NCI-H2029 treated with DMSO at 0.1 percent for 48 hours (cell line): ENCODE measurements at places on chromosomes 7 and 10.

- DNase-seq, result no peak
These were observed 31.8 kb upstream of the RET start for GRCh38 chr10:43044961-43045621.

DNA sequence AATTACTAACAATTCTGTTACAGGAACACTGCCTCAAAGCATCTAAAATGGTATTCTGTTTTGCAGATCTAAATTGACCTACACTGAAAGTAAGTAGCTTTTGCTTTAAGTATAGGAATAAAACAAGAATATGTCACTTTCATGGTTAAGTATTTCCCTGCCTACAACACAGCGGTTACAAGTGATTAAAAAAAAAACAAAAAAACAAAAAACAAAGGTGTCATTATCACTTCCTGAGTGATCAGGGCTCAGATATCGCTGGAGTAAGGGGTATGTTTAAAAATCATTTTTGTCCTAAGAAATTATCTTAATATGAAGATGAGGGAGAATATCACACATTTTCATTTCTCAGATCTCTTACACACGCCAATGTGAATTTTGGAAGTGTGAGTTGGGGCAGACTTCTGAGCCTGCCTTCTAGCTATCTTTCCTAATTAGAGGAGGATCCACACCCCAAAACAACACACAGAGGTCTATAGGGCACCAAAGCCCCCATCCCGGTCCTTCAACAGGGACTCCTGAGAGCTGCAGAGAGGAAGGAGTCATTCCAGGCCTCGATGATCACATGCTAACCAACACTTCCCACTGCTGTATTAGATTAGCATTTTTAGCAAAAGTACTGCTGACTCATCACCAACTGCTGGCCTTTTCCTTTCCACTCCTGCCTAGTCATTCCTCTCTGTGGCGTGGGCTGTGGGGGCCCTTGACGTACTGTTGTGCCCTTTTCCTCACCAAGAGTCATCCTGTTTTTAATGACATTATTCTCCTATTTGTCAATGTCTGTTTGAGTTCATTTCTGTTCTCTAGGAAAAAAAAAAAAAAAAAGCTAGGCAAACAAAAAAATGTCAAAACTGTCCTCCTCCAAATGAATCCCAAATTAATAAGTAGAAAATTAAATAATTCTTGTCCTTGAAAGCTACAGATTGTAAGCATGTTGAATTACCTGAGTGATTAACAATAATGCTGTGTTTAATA lies 31.2 kb downstream of the PRTFDC1 start:
- no peak for DNase-seq

- DNase-seq, result no peak
These were observed 604.9 kb downstream of the LRMDA start for GRCh38 chr10:76036111-76036940.

- no peak for DNase-seq
These were observed at the start of gene FGL2 for GRCh38 chr7:77199013-77199966. TSS of gene FGL2 (minus strand) at chr7:77199819. CDS start at chr7:77199793, 26 bp downstream.

DNA sequence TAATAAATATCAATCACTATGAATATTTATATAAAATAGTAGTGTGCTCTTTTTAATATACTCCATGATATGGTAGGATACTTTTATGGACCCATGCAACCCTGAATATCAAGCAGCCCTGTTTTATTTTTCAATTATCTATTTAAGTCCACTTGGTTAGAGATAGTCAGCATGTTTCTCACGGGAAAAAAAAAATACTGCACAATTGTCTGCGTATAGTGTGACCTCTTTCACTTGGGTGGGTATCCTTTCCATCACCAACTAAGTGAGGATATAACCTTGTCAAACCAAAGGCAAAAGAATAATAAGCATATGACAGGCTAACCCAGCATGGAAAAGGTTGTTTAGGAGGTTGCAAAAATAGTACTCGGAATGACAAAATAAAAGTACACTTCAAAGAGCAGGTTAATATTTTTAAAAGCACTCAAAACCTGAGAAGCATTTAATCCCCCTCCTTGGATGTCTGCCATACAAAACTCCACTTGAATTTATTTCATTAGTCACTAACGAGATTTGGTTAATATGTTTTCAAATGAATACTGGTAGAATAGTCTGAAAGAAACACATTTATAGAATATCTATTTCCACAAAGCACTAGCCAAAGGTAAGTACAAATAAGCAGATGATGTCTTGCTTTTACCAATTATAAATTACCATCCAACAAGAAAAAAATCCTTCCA lies 76.5 kb downstream of the IMMP2L start:
- no peak for DNase-seq

DNA sequence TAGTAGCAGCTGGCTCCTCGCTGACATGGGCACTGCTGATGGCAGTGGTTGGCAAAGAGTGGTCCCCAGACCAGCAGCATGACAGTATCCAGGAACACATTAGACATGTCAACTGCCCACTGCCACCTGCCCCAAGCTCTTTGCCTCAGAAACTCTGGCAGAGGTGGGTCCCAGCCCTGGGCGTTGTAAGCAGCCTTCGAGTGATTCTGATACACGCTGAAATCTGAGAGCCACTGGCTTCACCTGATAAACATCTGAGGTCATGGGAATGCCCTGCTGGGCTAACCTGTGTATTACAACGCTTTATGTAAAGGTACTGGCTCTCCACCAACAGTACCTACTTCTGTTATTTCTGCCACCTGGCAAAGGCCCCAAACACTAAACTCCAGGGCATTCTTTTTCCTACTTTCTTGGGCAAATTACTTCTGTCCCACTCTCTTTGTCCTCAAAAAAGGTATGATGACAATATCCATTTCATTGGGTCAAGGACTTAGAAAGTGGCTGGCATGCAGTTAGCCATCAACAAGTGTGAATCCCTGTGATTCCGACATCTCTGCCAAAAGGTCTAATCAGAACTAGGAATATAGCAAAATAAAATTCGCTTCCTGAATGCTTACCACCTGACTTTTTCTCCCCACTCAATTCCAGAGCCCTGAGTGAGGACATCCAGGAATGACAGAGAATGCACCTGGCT lies 9.2 kb downstream of the SGMS1 start:
- peak; percentile 51 for DNase-seq

DNA sequence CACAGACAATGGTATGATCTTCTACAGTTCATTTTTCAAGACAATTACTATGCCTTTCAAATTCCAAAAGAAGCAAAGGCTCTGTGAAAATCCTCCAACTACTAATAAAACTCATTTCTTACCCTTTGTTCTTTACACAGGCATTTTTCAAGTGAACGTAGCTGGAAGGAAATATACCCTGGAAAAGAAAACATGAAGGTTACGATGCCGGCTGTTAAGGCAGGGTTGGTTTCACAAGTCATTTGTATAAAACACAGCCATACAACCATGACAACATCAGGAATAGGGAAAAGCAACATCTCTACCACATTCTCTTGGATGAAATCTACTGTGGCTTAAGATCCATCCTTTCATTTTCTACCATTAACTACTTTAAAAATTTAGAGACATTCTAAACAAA lies 207.9 kb downstream of the DOCK4 start:
- no peak for DNase-seq

DNA sequence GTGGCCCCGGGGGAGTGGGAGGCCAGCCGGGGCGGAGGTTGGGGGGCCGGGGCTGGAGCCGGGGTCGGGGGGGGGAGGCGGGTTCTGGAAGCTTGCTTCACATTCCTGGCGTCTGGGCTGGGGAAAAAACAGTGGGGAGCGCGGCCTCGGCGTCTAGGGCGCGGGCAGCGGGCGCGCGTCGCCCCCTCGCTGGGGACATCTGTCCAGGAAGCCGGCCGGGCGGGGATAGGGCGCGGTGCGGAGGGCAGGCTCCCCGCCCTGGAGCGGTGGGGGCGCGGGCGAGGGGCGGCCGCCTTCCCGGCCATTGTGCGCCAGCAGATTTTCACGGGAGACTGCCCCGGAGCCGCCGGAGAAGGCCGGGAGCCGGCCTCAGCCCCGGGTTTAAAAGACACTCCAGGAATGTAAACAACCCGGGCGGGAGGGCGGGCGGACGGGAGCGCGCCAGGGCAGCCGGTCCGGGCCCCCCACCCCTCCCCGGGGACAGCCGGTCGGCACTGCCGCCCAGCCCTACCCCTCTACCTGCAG lies 1.4 kb downstream of the ZMIZ1 start:
- DNase-seq, result no peak

DNA sequence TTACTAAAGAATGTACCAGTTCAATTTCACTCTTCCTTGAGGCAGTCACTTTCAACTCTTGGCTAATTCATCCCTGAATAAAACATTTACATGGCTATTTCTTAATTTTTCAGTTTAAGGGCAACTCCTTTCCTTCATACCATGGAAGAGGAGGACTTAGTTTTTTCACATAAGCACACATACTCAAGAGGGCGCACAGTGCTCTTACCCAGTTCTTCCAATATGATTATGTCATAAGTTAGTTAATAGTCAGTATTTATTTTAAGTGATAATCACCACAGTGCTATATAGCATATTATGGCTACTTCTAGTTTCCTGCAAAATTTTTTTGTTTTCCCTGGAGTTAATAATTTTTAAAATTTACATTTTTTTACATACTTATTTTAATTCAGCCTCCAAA lies 58.6 kb downstream of the SND1 start:
- DNase-seq, result no peak

- DNase-seq, result no peak
These were observed 297.4 kb upstream of the PCDH15 start for GRCh38 chr10:55098452-55098851.

DNA sequence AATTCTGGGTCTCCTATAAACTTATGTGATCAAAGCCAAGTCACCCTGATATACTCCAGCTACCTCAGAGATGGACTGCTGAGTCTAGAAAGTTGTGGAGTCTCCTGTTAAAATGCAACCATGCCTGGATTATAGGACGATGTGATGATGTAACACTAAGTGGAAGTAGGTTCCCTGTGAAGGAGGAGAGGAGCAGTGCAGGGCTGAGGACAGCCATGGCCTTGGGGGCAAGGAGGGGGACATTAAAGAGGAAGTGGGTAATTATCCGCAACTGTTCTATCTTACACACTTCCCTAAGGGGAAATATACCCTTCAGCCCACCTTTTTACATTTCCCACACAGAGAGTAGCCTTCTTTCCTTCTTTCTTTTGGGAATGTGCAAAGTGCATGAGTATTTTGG lies 63.8 kb downstream of the MTPN start:
- no peak for DNase-seq

GRCh38 chr10:132117636-132118190 lies 52.0 kb downstream of the JAKMIP3 start:
- DNase-seq, result no peak

- DNase-seq, result no peak
These were observed at the start of gene ACBD7 for GRCh38 chr10:15088428-15089261. TSS of gene ACBD7 (minus strand) at chr10:15088776. CDS start at chr10:15088728, 48 bp downstream.

DNA sequence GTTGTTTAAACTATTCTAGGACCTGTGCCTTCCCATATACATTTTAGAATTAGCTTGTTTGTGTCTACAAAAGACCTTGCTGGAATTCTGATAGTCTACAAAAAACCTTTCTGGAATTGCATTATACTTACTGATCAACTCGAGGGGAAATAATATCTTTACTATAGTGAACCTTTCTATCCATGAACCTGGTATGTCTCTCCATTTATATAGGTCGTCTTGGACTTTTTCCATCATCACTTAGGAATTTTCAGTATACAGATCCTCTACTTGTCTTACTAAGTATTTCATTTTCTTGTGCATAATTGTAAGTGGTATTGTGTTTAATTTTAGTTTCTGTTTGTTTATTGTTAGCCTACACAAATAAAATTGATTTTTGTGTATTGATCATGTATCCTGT lies 101.1 kb downstream of the WDFY4 start:
- no peak for DNase-seq

DNA sequence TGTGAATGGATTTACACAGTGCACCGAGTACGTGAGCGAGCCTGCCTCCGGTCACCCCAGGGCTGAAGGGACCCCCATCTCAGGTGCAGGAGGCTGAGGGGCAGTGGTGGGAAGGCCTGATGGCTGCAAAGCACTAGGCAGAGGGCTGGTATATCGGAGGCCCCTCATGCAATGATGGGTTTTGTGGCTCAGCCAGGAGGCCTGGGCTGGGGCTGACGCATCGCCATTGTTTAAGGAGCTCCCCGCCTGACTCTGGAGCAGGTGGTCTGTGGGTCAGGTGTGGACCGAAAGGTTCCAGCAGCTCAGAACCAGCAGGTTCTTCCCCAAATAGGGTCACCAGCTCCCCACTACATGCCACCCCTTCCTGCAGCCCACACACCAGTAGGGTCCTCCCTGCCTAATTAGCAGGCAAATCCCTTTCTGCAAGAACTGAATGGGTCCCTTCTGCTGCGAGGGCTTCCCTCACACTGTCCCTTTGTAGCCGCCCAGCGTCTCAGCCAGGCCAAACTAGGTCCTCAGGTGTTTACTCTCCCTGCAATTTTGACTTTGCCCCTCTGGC lies 33.0 kb downstream of the OAT start:
- DNase-seq, result no peak

DNA sequence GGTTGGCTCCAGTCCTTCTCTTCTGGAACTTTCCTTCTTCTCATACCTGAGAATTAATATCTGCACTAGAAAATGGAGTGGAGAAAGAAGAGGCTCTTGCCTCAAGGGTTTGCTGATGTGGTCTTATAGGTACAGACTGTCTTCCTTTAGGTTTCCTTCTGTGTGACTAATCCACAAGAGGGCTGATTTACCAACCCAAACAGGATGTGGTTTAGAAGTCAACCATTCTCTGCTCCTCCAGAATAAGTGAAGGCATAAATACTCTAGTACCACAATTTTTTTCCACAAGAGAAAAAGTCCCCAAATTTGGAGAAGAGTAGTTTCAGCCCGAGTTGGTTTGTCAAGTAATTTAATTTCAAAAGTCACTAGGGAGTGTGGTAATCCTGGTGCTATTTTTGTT lies 85.8 kb downstream of the NRP1 start:
- DNase-seq, result no peak

- DNase-seq, result no peak
These were observed 7.6 kb upstream of the ORAI2 start for GRCh38 chr7:102425639-102426267.

GRCh38 chr7:120785095-120785494 lies 72.8 kb downstream of the TSPAN12 start:
- DNase-seq, result no peak

DNA sequence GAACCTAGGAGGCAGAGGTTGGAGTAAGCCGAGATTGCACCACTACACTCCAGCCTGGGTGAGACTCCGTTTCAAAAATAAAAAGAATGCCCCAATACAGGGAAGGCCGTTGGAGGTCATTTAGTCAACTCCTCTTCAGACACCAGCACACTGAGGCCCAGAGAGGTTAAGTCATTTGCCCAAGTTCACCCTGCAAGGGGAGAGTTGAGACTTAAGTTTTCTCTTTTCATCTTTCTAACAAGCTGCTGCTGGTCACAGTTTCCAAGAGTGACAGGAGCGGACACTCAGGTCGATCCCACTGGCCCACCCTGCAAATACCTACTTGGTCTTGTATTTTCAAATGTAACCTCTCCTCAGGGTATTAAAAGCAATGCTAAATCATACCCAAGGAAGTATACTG lies 30.4 kb upstream of the VCL start:
- no peak for DNase-seq

DNA sequence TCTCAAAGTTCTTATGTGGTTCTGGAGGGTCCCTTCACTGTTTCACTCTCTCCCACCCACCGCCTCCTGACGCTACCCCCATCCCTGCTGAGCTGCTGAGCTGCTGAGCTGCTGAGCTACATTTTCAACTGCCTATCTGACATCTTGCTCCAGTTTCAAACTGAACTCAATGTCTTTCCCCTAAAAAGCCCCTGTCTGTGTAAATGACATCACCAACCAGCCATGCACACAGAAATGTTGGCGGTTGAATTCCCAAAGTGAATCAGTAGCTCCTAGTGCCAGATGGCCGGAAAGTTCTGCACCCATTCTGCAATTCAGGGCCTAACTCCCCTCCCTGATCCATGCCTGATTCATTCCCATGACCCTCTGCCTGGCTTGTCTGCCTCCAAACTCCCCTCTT lies 71.2 kb downstream of the WNT2 start:
- DNase-seq, result no peak

- peak; percentile 69 for DNase-seq
These were observed 255.7 kb upstream of the LRRN3 start for GRCh38 chr7:110835218-110835617.
